ENCODE measurements at places on chromosomes 12 and 14.

GRCh38 chr12:86249276-86249675 lies 6.9 kb downstream of the MGAT4C start:
- no peak for DNase-seq

DNA sequence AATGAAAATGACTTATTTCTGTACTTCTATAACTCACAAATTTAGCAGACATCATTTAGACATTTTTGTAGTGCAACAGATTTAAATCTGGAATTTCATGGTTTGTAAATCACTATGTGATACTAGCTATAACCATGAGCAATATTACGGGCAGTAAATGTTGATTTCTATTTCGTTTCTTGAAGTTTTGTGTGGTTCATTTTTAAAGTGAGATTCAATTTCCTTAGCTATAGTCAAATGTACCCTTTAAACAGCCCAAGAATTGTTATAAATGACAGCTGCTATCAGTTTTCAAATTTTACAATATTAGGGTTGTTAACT lies 30.2 kb downstream of the NUDT4 start:
- no peak for DNase-seq

GRCh38 chr14:54354096-54354495 lies 42.7 kb upstream of the CDKN3 start:
- DNase-seq: no peak

DNA sequence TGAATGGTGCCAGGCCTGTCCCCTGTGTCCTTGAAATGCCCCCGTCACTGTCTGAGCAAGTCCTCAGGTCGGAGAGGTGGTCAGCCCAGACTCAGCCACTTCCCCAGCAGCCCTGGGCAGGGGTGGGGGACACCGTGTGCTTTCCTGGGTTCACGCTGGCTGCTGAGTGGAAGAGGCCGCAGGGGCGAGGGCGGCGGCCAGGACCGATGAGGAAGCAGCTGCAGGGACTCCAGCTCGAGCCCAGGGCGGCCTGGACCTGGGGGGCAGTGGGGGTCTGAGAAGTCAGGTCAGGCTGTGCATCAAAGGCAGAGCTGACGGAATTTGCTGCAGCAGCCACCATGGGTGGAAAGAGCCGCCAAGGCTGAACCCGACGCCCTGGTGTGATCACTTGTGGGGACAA lies 28.4 kb downstream of the NOC4L start:
- no peak for DNase-seq

- DNase-seq: no peak
These were observed 10.5 kb downstream of the NTF3 start for GRCh38 chr12:5442251-5443006.

- peak; percentile 39 for DNase-seq
These were observed 1.4 kb upstream of the GLRX5 start for GRCh38 chr14:95533391-95533821.

- no peak for DNase-seq
These were observed 135.2 kb upstream of the PDE3A start for GRCh38 chr12:20232931-20233675.

GRCh38 chr12:22858849-22859570 lies 234.0 kb downstream of the ETNK1 start:
- no peak for DNase-seq

- no peak for DNase-seq
These were observed 115.0 kb downstream of the ZFP36L1 start for GRCh38 chr14:68677901-68678300.

GRCh38 chr12:98352218-98352811 lies 163.1 kb upstream of the TMPO start:
- DNase-seq: peak; percentile 73

GRCh38 chr12:104226672-104227071 lies 11.1 kb downstream of the TXNRD1 start:
- DNase-seq: no peak

DNA sequence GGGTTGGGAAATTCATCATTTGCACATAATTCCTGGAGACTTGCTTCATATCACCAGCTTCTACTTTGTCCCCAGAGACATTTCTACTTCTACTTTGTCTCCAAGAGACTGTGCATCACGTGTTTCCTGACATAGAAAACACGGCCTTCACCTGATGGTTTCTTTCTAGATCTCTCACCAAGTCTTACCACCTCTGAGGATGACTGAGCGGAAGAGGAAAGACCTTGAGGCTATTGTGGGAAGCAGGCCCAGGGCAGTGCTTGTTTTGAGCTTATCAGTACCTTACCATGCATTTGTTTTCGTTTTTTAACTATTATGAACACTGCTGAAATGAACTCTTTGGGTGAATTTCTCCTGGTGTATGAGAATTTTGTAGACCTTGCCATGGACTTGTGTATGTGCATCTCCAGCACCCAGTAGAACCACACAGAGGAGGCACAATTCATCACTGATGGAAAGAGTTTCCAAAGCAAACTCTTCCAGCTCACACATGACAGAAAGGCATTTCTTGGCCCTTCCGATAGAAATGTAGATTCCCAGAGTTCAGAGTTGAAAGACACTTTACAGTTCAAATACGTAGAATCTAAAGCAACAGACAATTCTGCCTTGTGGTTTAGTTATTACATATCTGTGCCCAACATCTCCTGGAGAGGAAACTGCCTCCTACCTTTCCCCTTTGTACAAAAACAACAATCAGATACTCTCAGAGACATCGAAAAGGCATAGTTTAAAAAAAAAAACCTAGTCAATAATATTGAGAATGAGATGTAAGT lies 434.7 kb downstream of the FUT8 start:
- peak; percentile 87 for DNase-seq

DNA sequence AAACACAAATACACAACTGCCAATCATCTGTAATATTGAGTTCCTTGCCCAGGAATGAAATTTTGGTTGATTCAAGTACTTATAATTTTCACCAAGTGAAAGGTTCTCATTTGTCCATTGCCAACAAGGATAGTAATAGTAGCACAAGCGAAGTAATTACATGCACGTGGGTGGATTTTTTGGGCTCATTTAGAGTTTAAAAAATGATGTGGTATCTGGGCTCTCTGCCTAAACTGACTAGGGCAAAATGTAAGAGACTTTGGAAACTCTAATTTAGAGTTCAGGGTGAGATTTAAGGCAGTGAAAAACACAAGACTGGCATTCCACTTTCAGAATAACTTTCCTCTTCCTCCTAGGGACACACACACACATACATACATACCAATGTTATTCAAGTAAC lies 111.7 kb downstream of the MYRFL start:
- no peak for DNase-seq

DNA sequence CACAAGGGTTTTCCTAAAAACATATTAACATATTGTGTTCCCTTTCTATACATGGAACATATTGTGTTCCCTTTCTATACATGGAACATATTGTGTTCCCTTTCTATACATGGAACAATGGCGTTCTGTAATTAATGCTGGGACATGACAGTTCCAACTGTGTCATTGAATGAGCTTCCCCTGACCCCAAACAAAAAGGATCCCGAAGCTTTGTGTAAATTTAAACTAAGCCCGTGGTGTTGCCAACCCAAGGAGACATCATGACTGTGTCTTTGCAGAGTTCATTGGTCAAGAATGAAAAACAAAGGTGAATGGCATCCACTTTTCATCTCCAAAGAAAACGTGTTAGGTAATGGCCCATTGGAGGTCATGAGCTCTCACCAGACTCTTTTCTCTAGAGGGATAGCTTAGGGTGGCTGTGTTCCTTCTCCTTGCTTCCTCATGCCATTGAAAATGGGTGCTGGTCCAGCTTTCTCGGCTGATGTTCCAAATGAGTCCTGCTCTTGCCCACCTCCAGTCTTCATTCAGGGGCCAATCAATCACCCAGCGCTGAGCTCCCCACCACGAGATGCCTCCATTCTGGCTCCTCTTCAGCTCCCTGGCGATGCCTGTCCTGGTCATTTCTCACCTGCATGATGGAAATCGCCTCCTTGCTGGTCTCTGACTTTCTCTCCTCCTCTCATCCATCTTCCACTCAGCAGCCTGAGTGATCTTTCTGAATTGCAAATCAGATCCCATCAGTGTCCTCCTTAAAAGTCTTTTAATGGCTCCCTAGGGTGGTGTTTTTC lies 156.1 kb downstream of the VRK1 start:
- no peak for DNase-seq

DNA sequence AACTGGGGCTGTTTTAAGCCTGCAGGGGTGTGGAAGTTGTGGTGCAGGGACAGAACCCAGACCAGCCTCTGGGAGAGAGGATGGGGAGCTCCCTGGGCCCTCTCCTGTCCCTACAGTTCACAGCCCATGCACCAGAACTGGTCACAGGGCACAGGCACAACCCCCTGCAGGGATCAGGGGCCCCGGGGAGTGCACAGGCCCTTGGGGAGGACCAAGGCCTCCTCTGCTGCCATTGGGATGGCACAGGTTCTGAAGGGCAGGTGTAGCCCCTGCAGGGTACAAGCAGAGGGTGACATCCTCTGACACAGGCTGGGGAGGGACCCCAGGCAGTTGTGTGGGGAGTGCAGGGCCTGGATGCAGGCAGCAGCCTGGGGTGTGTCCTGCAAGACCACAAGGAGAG lies 66.4 kb upstream of the SFSWAP start:
- no peak for DNase-seq

DNA sequence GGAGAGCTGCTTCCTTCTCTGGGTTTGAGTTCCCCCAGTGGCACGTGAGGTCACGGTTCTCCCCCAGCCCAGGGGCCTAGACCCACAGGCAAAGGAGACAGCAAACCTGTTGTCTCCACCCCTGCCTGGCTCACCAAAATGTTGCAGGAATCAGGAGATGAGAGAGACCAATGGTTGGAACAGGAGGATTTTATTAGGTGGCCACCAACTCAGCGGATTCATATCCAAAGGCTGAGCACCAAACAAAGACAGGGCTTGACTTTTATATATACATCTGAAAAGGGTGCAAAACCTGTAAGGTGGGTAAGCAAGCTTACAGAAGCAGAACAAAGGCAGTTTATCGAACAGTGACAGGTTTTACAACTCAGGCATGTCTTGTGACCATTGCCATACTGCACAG lies 9.2 kb upstream of the ADAM21 start:
- no peak for DNase-seq

DNA sequence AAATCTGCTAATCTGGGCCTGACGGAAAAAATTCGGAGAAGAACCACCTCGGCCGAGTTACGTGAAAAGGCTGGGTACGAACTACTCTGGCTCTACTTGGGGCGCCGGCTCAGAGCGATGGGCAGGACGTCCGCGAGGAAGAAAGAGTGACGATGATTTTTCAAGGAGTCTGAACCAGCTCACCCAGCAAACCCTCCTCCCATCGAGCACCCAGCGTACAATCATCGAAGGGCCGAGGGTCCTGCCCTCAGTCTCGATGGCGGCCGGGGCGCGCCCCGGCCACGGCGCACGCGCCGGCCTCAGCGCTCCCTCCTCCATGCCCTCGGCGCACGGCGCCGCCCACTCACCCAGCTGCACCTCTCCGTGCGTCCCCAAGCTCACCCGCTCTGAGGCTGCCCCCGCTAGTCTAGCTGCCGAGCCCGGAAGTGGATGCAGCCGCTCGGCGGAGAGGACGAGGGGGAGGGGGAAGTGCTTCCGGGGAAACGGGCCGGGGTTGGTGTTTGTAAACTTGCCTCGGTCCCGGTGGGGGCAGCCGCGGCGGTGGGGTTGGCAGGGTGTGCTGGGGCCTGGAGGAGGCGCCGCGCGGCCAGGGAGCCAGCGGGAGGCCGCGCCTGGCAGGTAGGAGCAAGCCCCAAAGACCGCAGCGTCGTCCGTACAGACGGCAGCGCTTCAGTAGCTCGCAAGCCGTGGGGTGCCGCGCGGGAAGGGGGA lies at the start of the genes CSAD and ZNF740:
CSAD (minus strand) TSS at position 706 of the 711 bp plus-strand sequence. CDS start 7,455 bp downstream, outside the sequence.
ZNF740 (plus strand) TSS at position 503 of the 711 bp plus-strand sequence. CDS start 1,262 bp downstream, outside the sequence.
- peak; percentile 99 for DNase-seq

DNA sequence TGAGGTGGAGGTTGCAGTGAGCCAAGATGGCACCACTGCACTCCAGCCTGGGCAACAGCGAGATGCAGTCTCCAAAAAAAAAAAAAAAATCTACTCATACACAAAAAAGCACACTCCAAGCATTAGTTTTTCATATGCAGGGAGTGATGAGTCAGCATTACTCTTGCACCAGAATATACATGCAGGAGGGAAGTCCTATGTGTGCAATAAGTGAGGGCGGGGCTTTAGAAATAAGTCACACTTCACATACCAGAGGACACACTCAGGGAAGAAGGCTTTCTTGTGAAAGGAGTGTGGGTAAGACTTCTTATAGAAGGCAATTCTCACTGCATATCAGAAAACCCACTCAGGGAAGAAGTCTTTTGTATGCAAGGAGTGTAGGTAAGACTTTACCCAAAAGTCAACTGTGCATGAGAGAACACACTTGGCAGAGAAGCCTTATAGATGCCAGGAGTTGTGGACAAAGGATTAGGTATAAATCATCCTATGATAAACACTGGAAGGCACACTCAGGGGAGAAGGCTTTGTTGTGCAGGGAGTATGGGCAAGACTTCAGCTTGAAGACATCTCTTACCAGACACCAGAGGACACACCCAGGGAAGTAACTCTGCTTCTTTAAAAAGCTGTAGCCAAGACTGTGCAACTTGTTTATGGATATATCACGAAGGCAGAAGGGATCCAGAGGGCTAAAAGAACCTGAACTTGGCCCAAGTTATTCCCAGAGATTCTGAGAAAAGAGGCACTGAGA lies 50.5 kb downstream of the ATF7 start:
- peak; percentile 52 for DNase-seq

DNA sequence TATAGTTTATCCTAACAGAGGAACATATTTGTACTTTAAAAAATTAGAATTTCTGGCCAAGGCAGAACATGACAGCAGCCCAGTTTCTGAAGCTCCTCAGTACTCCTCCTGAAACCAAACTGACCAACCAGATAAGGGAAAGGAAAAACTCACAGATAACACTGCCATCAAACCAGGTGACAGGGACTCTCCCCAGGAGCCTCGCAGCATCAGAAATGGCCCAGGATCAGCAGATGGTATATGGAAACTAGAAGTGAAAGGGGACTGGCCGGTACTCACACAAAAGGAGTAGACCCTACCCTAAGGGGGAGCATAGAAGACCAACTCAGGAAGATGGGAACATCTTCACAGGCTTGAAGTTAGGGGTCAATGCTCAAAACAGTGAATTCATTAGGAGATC lies 22.0 kb downstream of the GALC start:
- DNase-seq: no peak

- no peak for DNase-seq
These were observed 72.6 kb downstream of the EPS8 start for GRCh38 chr12:15716581-15716980.

DNA sequence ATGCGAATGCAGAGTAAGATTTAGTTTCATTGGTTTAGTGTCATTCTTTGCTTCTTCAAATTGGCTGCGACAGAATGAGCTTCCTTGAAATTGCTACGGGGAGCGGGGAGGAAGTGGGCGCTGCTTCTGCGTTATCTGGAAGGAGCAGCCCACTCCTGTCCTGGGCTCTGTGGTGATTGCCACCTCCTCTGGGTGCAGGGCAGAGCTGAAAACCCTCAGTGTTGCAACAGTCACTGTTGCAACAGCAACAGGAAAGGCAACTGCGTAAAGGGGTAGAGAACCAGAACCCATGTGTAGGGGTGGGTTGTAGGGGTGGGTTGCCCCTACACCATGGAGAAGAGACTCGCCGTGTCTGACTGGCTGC lies 57.7 kb downstream of the MAX start:
- no peak for DNase-seq

DNA sequence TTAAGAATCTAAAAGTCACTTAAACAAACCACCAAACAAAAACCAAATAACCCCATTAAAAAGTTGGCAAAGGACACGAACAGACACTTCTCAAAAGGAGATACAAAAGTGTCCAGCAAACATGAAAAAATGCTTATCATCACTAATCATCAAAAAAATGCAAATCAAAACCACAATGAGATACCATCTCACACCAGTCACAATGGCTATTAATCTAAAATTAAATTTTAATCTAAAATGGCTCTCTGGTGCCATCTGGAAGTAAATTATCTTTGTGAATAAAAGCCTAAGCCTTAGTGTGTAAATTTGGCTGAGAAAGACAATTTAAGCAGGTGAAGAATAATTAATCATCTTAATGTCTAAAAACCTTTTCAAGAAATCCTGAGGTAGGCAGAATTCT lies 204.5 kb upstream of the PPFIA2 start:
- DNase-seq: no peak

- no peak for DNase-seq
These were observed 325.1 kb downstream of the DAD1 start for GRCh38 chr14:22263961-22264360.

All from activated CD4-positive, alpha-beta T cell treated with anti-CD3 and anti-CD28 coated beads, Interleukin-2, amount 50 U/mL, for 16 hours (primary cell).